ENCODE measurements at places on chromosomes 13 and 19. TPM values are rescaled to one million over a fixed set of nuclear protein-coding genes. Genes with fewer than 3 reads are reported as not detected.

DNA sequence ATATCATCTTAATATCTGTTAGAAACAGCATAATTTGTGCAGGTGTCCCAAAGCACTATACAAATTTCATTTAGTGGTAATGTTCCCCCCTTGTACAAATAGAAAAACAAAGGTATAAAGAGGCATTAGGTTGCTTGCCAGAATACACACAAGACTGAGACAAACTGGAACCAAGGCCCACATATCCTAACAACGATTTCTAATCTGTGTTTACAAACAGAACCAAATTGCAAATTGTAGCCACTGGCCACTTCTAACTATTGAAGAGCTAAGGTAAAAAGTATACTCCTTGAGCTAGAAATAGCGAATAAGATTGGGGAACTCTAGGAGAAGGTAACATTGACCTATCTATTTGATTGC lies 526.1 kb downstream of the KLF12 start:
- no peaks in the 10 kb centered on the region for H3K36me3 ChIP-seq
- no peaks in the 10 kb centered on the region for H3K27me3 ChIP-seq
- no peaks in the 10 kb centered on the region for H3K4me1 ChIP-seq
- no peak overlapping the region for H3K27ac ChIP-seq
- no peak overlapping the region for H3K4me3 ChIP-seq

GRCh38 chr19:50799547-50799851 lies 9.3 kb downstream of the ACP4 start:
- no peaks in the 10 kb centered on the region for H3K27me3 ChIP-seq
- H3K27ac ChIP-seq = no peak overlapping the region
- H3K4me1 ChIP-seq = peaks cover 20% of the 10 kb centered on the region
- H3K36me3 ChIP-seq = peaks cover 23% of the 10 kb centered on the region
- DNase-seq = no peak
- no peak overlapping the region for H3K4me3 ChIP-seq

DNA sequence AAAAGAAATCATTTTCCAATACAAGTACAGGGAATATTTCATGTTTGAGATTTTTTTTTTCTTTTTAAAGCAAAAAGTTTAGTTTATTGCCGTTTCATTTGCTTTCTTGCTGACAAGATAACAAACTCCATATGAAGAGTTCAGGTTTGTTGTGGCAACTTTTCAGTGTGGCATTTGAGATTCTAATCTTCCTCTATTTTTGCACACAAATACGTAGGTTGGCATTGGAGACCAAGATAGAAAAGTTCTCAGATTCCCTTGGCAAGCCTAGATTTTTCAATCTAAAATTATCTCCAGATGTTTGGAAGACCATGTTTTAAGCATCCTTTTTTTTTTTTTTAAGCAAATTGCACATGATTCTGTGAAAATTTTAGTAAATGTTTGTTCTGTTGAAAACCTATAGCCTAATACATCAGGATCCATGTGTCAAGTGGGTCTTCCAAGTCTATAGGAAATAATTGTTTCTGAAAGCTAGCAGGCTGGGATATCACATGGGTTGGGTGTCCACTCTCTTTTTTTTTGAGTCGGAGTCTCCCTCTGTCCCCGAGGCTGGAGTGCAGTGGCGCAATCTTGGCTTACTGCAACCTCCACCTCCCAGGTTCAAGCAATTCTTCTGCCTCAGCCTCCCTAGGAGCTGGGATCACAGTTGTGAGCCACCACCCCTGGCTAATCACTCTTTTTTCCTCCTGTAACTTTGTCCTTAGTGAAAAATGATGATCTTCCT lies 2.6 kb downstream of the GARRE1 start:
- H3K27me3 ChIP-seq = no peaks in the 10 kb centered on the region
- peaks cover 54% of the 10 kb centered on the region for H3K4me1 ChIP-seq
- H3K27ac ChIP-seq = no peak overlapping the region
- DNase-seq = no peak

- H3K4me1 ChIP-seq = peaks cover 76% of the 10 kb centered on the region
- peak overlapping the region; percentile 55 for H3K4me3 ChIP-seq
- DNase-seq = peak; percentile 51
- peak overlapping the region; percentile 75 for H3K27ac ChIP-seq
- no peaks in the 10 kb centered on the region for H3K27me3 ChIP-seq
- peaks cover 31% of the 10 kb centered on the region for H3K36me3 ChIP-seq
Measured at GRCh38 chr19:48329167-48329891, 4.0 kb downstream of the EMP3 start.

GRCh38 chr19:27962264-27962663 lies 1250.7 kb downstream of the UQCRFS1 start:
- H3K4me3 ChIP-seq = no peak overlapping the region
- no peaks in the 10 kb centered on the region for H3K36me3 ChIP-seq
- no peak overlapping the region for H3K27ac ChIP-seq
- no peaks in the 10 kb centered on the region for H3K27me3 ChIP-seq

DNA sequence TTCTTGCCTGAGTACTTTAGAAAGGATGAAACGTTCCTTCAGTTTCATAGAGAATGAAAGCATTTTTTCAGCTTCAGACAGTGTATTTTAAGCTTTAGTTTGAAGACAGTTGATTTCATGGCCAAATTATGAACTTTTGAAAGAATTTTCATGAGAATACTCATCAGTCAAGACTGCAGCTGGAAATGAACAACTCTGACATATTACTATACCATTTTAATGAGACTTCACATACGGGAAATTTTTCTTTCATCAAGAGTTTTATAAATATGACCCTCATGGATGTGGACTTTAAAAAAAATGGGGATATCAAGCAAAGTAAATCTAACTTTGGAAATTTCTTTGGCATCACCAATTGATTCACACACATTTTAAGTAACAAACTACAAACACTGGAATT lies 6.4 kb downstream of the LATS2 start:
- H3K4me1 ChIP-seq = no peaks in the 10 kb centered on the region
- H3K36me3 ChIP-seq = no peaks in the 10 kb centered on the region
- no peak overlapping the region for H3K4me3 ChIP-seq
- no peaks in the 10 kb centered on the region for H3K27me3 ChIP-seq
- no peak for DNase-seq

Gene FLT1
- polyA plus RNA-seq = not detected

Gene NFILZ
- not detected for polyA plus RNA-seq

DNA sequence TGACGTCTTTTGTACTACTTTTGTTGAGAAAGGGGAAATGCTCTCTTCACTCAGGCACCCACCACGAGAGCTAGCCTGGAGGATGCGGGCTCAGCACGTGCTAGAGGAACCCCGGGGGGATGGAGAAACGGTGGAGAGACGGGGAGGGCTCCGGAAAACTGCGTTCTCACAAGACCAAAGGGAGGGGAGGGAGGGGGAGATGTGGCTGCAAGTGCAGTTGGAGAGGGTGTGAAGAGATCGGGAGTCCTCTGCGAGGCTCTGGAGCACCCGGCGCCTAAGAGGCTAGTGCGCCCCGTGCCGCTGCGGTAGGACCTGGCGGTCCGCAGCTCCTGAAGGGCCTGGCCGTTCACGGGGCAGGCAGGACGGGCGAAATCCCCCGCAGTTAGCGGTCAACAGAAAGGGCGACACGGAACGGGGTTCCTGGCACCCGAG lies 43.4 kb upstream of the XPO4 start:
- no peak overlapping the region for H3K4me3 ChIP-seq
- no peaks in the 10 kb centered on the region for H3K27me3 ChIP-seq
- no peak overlapping the region for H3K27ac ChIP-seq
- DNase-seq = no peak
- no peaks in the 10 kb centered on the region for H3K36me3 ChIP-seq
